ENCODE measurements at places on chromosomes 1 and 21. TPM values are rescaled to one million over a fixed set of nuclear protein-coding genes. Genes with fewer than 3 reads are reported as not detected.

OR2M3 gene
- total RNA-seq, result not detected

S100A11 gene
- 68.5 TPM for total RNA-seq

PEX10 gene
- total RNA-seq, result 8.9 TPM

PRRX1 gene
- 0.24 TPM for total RNA-seq

REN gene
- 0.27 TPM for total RNA-seq

SESN2 gene
- total RNA-seq, result 17.9 TPM

CXADR gene
- 23.3 TPM for total RNA-seq

ZFP69B gene
- total RNA-seq, result 1.5 TPM

AK5 gene
- not detected for total RNA-seq

GSTM1 gene
- total RNA-seq, result 248 TPM

PLA2G2C gene
- total RNA-seq, result not detected

FAM43B gene
- total RNA-seq, result 0.12 TPM

AVPR1B gene
- not detected for total RNA-seq

FASLG gene
- 0.38 TPM for total RNA-seq

PDE4B gene
- 2.3 TPM for total RNA-seq

PITHD1 gene
- total RNA-seq, result 28.7 TPM

ZSWIM5 gene
- 0.46 TPM for total RNA-seq

AGL gene
- 40.2 TPM for total RNA-seq

NKAIN1 gene
- not detected for total RNA-seq

LMO4 gene
- 15.3 TPM for total RNA-seq

HSD3B1 gene
- 1.3 TPM for total RNA-seq

TNFAIP8L2 gene
- total RNA-seq, result 2.9 TPM

CFHR3 gene
- total RNA-seq, result 315 TPM

ZC3H12A gene
- 2.7 TPM for total RNA-seq

DEPDC1 gene
- total RNA-seq, result not detected

SLAMF9 gene
- total RNA-seq, result 2.2 TPM

TESK2 gene
- 5.5 TPM for total RNA-seq

A3GALT2 gene
- not detected for total RNA-seq

TTC13 gene
- 5.3 TPM for total RNA-seq

ATP1A4 gene
- total RNA-seq, result not detected

IL12RB2 gene
- total RNA-seq, result 0.31 TPM

LCE6A gene
- not detected for total RNA-seq

FCMR gene
- total RNA-seq, result 2.2 TPM

SEMA4A gene
- total RNA-seq, result 1.3 TPM

CCDC185 gene
- not detected for total RNA-seq

ECM1 gene
- 14.0 TPM for total RNA-seq

EPHB2 gene
- total RNA-seq, result 0.24 TPM

RGS18 gene
- 1.3 TPM for total RNA-seq

GSTM4 gene
- 18.5 TPM for total RNA-seq

LCE1F gene
- not detected for total RNA-seq

CASQ1 gene
- total RNA-seq, result 0.25 TPM

MASP2 gene
- total RNA-seq, result 148 TPM

KMO gene
- total RNA-seq, result 25.9 TPM

MRPS15 gene
- total RNA-seq, result 58.9 TPM

ETV3L gene
- total RNA-seq, result not detected

LEMD1 gene
- not detected for total RNA-seq

ITPKB gene
- total RNA-seq, result 3.6 TPM

SAMD11 gene
- total RNA-seq, result 3.8 TPM
